ENCODE measurements at places on chromosomes 3 and 15.

DNA sequence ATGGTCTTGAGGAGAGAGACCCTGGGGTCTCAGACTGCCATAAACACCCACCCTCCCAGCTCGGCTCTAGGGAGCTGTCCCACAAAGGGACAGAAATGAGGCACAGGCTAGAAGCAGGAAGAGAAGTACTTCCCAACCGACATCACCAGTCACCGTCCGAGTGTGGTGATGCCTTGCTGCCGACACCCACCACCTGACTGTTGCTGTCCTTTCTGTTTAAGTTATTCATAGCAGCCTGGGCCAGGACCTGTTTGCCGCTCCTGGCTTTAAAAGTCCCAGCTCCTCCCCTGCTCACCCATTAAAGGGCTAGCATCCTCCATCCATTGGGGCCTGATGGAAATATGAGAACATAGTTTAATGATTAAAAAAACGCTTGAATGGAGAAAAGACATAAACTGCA, 13.2 kb upstream of the SPG11 start:
- no peak for DNase-seq

- no peak for DNase-seq
These were observed 151.0 kb downstream of the ALDH1A2 start for GRCh38 chr15:57914350-57915055.

DNA sequence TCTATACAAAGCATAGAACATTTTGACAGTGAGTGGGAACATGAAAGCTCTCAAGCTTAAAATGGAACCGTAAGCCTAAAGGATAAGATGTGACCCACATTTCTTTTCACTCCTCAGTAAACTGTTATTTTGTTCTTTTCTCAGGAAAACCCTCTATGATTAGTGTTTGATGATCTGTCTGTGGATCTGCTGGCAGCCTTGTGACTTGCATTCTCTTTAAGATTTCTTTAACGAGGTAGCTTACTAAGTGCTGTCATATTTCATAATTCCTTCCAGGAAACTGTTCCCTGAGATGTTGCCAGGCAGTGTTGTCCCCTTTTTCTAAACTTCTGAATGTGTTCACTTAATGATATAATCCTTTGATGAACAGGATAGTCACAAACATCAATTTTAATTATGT, 167.6 kb downstream of the PYDC2 start:
- no peak for DNase-seq

GRCh38 chr15:41941644-41942415, 30.5 kb downstream of the EHD4 start:
- DNase-seq: no peak

GRCh38 chr15:72482275-72482674, 8.1 kb downstream of the ARIH1 start:
- DNase-seq: no peak

- DNase-seq: no peak
These were observed 807 bp upstream of the INAFM2 start for GRCh38 chr15:40322531-40323238.

DNA sequence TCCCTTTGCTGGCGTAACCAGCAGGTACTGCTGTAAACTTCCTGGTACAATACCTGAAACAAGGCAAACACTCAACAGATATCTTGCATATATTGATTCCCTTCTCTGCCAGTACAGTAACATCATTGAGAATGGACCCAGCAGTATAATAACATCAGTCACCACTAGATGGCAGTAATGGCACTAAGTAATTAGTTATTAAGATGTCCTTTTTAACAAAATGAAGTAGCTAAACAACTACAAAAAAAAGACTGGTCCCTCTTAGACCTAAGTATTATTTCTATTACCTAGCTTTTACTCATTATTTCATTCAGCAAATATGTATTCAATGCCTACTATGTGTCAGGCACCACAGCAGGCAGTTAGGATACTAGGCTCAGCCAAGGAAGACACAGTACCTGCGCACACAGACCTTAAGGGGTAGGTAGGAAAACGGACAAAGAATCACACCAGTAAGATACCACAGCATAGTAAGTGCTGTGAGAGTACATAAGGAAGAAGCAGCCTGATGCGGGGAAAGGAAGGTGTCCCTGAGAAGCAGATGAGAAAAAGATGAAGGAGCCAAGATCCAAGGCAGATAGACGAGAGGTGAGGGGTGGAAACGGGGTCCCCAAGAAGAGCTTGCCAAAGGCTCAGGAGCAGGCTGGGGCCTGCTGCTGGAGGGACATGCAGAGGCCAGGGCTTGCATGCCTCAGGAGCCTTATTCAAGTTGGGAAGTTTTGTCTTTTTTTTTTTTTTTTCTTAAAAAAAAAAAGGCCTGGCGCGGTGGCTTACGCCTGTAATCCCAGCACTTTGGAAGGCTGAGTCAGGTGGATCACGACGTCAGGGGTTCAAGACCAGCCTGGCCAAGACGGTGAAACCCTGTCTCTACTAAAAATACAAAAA, 102.7 kb upstream of the CHD2 start:
- no peak for DNase-seq

DNA sequence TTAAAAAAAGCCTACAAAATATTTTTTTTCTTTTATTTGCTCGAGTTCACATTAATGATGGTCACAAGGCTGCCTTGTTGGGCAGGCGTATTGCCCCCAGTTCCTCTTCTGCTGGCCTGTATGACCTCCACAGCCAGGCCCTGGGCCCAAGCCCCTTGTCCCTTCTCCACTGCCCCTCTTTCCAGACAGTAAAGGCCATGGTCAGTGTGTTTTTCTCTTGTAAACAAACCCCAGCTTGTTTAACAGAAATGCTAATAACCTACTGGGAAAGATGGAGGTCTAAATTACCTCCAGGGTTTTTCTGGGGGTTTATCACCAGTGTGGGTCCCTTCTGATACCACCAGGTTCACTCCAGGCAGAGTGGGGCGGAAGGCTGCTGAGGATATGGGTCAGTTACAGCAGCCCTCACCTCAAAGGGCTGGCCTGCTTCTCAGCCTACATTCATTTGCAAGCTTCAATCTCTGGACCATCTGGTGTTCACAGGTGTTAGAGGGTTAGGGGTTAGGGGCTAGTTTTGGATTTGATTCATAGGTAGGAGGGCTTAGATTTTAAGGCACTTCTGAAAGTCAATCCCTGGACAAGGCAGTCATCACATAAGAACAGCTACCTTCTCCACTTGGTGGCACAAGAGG, 2.0 kb upstream of the MANF start:
- no peak for DNase-seq

DNA sequence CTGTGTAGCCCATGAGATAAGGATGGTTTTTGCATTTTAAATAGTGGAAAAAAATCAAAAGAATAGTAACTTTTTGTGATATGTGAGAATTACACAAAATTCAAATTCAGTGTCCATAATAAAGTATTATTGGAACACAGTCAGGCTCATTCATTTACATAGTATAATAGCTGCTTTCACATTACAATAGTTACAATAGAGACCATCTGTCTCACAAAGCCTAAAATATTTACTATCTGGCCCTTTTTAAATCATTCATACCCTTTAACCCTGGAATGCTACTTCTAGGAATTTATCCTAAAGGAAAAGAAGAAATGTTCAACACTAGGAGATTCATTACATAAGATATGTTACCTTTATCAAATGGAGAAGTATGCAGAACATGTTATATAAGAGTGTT, 35.5 kb upstream of the TM4SF4 start:
- no peak for DNase-seq

DNA sequence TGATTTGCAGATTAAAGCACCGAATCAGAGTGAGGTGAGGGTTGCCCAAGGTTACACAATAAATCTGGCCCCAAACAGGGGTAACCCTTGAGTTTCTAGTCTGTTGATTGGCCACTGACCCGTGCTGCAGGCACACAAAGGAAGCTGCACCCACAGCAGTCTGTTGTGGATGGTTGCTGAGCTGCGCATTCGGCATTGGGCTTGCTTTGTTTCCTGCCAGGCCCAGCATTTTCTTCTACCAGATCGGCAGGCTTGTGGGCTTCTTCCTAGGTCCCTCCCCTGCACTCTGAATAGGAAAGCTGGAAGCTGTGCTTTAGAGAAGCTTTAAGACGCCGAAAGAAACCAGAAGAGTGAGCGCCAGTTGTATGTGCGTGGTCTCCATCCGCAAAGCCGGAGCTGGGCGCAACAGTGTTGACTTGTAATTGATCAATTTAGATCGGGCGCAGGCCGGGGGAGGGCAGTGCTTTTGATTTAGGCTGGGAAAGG, 12.1 kb downstream of the B3GNT5 start:
- DNase-seq: no peak

DNA sequence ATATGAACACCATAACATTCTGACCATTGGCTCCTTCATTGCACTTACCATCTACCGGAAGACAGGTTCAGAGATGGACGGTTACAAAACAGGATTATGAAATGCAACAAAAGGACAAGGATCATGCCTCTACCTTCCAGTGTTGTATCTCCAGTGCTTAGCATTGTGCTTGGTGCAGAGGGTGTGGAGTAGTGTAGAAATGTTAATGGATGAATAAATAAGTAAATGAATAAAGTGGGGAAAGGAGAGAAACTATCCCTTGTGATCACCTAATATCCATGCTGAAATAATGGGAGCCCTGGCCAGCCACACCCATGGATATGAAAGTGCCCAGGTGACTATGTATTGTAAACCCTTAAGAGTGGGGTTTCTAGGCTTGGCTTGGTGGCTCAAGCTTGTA, 344.8 kb upstream of the LMCD1 start:
- no peak for DNase-seq

DNA sequence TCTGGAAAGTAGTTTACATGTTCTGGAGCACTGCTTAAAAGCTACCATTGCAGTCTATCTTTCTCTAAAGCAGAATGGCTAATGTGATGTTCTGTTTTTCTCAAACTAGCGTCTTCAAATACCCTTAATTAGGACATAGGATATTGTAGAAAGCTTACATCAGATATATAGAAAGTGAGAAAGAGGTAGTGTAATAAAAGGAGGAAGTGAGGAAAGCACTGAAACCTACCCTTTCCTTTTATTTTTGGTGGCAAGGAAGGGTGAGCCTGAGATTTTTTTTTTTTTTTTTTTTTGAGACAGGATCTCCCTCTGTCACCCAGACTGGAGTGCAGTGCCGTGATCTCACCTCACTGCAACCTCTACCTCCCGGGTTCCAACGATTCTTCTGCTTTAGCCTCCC, 9.4 kb downstream of the SENP2 start:
- no peak for DNase-seq

- DNase-seq: no peak
These were observed 28.9 kb downstream of the CACNA1D start for GRCh38 chr3:53523346-53523745.

DNA sequence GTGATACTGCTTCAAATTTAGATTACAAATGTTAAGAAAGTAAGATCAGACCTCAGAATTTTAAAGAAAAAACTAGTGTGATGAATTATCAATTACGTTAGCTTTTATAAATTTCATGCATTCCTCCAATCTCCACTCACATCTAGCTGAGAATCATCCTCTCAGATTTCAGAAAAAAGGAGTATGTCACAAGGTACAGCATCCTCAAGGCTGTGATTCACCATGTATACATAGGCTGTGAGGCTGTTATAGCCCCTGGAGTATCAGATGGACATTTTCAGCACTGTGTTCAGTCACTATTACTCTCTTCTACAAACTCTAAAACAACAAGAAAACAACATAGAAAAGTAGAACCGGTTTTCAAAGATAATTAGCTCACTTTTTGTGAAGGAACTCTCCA, 214.4 kb downstream of the PCCB start:
- DNase-seq: no peak

DNA sequence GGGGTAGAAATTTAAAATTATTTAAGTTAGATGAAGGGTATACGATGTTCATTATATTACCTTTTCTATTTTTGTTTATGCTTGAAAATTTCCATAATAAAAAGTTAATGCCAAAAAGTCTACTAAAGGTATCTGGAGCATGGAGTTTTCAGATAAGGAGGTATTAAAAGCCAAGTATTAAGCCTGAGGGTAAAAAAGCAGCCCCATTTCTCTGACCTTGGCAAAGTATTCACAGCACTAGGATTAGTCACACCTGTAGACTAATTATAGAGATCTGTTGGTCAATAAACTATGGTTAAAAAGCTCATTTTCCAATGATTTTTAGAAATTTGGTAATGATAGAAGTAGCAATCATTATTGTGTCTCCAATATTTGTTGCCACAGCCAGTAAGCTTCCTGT, 23.1 kb downstream of the XRN1 start:
- no peak for DNase-seq
